Stimulated activated CD4-positive, alpha-beta T cell treated with anti-CD3 and anti-CD28 coated beads, Interleukin-1b, Interleukin-23, amount 100 ng/mL, for 1 hour (primary cell): ENCODE measurements at places on chromosomes 6 and 20.

- DNase-seq = no peak
These were observed 91.9 kb downstream of the TNFAIP3 start for GRCh38 chr6:137958811-137959565.

DNA sequence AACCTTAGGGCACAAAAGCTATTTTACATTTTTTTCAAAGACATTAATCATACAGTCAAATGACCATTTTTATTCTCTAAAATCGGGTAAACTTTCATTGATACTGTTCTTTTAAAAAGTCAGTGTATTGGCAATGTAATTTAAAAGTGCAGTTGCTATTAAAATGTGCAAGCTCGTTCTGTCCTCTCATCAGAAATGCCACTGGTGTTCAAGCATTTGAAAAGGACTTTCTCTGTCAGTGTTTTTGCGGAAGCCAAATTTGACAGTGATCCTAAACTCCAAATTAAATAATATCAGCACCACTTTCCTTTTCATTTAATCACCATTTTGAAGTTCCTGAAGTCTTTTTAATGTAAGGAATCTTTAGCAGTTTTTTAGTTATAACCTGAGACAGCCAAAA, 69.6 kb downstream of the AFG1L start:
- DNase-seq = no peak

DNA sequence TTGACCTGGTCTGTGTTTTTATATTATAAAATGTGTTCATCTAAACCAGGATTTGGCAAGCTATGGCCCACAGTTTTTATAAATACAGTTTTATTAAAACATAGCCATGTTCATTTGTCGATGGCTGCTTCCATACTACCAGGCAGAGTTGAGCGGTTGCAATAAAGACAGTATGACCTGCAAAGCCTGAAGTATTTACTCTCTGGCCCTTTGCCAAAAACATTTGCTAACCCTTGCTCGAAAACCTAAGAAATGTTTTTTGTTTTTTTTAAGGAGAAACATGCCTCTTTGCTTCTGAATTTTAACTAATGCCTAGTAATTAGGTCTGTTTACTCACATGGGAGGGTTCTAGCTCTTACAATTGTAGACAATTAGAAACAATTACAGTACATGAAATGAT, 67.4 kb upstream of the SMIM28 start:
- DNase-seq = no peak

- no peak for DNase-seq
These were observed 281.9 kb downstream of the PKHD1 start for GRCh38 chr6:51805517-51805916.

DNA sequence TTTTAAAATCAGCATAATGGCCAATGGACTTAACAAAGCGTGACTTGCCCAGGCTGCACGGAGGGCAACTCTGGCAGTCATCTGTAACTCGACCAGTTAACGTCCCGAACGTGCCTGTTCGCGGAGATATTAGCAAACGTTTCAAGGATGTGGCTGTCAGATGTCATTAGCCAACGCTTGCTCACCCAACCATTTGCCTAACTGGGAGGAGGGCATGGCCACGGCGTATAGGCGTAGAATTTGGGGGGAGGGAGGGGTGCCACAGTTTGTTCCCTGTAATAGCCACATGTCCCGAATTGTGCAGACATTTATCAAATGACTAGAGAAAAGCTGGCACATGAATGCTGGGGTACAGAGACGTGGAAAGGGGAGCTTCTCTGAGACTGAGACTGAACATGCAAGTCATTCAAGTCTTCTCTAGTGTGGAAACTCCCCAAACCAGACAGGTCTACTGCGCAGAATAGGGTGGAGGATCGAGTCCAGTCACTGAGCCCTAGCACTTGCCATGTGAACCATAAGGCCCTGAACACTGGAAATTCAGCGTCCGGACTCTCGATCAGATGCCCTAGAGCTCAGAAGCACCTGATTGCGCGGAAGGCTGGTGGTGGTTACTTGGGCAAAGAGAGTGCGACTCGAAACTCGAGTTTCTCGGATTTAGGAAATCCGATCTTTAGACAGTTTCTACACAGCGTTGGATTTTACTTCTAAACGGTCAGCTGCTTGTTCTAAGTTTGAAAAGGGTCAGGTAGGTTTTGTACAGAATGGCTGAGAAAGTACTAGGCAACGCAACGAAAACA, 32.6 kb downstream of the TFAP2B start:
- DNase-seq = no peak

GRCh38 chr6:166435574-166435973, 52.8 kb upstream of the MPC1 start:
- no peak for DNase-seq

DNA sequence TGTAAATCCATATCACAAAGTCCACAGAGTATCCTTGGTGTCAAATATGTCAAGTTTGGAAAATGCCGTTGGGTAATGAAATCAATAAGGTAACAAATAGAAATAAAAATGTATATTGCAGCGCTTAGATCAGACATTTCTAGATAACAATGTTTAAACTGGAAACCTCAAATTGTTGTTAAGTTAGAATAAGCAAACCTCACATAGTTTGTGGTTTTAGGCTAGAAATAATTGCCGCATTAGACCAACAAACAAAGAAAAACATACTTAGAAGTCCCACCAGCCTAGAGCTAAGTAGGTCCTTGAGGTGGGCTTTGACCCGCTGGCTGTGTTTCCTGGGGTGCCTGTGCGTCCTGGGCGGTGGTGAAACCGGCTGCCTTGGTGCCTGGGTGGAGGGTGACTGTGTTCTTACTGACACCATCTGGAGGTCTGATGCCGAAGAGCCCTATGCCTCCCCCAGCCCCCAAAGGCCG, 71.4 kb downstream of the DACT2 start:
- no peak for DNase-seq

DNA sequence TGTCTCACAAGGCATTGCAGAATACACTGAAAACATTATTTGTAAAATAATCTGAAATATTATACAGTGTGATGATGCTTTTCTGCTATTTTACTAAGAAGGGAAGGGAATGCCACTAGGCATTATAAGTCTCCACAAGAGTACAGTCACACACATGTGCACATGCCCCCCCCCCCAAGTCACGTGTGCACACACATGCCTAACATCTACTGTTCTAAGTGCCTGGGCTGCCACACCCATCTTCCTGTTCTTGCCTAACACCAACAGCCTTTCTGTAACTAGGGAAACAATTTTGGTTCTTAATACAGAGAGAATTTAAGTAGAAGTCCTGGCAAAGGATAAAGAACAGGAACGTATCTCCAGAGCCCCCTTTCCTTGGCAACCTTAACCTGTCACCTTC, 58.2 kb upstream of the BCLAF1 start:
- no peak for DNase-seq

DNA sequence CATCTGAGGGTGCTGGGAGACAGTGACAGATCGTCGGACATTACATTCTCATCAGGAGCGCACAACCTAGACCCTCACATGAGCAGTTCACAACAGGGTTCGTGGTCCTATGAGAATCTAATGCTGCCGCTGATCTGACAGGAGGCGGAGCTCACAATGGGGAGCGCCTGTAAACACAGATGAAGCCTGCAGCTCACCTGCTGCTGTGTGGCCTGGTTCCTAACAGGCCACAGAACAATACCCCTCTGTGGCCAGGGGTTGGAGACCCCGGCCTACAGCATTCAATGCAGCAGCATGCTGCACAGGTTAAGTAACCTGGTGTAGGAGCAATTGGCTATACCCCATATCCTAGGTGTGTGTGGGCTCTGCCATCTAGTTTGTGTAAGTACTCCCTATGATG, 19.5 kb downstream of the ANKRD60 start:
- DNase-seq = no peak

DNA sequence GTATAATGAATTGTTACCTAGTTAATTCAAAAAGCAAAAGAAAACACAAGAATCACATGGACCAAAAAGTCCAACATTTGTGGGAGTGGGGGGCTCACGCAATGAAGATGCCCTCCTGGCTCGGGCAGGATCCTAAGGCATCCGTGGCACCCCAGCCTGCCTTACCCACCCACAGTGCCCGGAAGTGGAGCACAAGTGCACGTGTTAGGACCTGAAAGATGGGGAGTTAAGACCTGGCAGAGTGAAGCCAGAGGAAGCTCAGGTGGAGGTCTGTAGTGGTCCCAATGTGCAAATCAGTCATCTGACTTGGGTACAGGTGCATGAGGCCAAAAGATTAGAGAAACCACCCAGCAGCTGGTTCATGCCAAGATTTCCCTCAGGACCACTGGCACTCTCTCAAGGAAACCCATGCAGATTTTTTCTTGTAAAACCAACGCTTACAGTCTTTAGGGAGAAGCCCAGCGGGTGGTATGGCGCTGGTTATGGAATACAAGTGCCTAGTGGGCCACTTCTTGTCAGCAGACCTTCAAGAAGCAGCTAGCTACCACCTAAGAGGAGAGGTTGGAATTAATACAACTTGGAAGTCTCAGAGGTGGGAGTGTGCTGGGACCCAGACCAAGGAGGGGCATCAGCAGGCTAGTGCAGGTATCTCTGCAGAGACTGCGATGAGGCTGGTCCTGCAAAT, 42.1 kb downstream of the BFSP1 start:
- DNase-seq = no peak

DNA sequence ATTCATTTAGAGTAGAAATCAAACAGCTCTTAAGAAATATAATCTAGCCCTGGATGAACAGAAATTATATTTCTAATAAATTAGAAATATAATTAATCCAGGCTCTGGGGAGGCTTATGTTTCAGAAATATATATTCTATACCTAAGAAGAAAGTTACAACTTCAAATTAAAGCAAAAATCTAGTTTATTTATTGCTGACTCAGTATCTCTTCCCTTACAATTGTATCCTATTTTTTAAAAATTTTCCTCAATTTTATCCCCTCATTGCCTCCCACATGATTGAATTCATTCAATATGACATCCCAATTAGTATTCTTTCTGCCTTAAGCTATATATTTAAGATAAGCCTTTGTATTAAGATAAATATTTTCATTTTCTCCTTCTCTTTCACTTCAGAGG, 71.4 kb downstream of the HS3ST5 start:
- DNase-seq = no peak

DNA sequence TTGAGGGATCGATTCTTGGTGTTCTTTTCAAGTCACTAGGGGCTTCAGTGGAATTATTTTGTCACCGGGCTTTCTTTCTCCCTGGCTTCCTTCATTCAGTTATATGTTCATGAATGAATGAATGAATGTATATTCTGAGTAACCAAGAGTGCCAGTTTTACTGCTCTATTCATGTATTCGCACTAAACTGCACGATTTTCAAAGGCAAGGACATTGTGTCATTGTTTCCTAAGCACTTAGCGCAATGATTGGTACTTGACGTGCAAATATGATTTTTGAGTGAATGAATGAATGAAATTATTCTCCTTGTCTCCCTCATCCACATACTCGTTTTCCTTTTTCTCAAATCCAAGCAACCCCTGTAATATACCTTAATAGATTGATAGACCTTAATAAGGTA, 822 bp downstream of the AFG1L start:
- no peak for DNase-seq
